ENCODE measurements at places on chromosomes 16 and 17.

GRCh38 chr17:27634776-27635175, 3.8 kb downstream of the LGALS9 start:
- peaks cover 4% of the 10 kb centered on the region for H3K4me1 ChIP-seq
- H3K36me3 ChIP-seq, result peaks cover 8% of the 10 kb centered on the region
- no peak overlapping the region for H3K27ac ChIP-seq
- no peak overlapping the region for H3K4me3 ChIP-seq
- DNase-seq, result no peak
- H3K27me3 ChIP-seq, result no peaks in the 10 kb centered on the region

DNA sequence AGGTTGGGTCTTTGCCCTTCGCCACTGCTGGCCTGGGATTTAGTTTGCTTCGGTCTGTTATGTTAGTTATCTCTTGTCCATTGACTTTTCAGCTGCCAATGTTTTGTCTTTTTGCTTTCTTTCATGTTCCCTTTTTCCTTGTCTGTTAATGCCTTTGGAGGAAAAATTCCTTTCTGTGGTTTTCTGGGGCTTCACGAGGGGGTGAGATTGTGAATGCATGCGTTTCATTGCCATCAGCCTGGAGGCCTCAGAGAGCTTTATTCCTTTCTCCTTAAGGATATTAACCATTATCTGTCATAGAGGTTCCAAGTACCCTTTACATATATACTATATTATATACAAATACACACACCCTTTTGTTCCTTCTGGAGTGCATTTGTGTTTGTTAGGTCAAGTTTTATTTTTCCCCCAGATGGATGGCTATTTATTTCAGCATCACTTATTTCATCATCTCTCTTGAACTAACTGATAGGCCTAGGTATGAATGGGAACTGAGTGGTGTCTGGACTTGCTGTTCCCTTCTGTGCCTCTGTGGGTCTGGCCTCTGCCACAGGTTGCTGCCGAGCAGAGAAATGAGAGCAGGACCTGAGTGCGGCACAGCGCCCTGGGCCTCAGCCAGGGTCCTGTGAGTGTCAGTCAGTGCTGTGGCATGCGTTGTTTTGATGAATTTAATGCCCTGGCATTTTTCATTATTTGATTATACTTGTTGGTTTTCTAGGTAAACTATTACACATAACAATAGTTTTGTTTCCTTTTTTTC, 193.4 kb downstream of the LGALS9B start:
- no peaks in the 10 kb centered on the region for H3K27me3 ChIP-seq
- peaks cover 60% of the 10 kb centered on the region for H3K4me1 ChIP-seq
- no peak overlapping the region for H3K4me3 ChIP-seq
- no peaks in the 10 kb centered on the region for H3K36me3 ChIP-seq

DNA sequence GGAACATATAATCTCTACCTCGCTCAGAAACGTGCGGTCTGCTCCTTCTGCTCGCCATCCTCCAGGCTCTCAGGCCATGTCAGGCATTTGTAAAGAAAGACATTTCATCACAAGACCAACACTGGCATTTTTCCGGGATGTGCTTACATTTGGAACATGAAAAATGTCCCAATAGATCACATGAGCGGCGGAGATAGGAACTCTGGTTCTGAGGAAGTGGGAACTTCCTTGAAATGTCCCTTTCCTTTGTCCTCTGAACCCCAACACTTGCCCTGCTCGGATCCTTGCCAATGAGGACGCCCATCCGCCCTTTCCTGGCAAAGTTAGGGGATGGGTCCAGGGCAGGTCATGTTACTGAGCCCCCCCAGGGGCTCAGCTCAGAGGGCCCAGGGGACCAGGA, 130.5 kb downstream of the MAF start:
- no peaks in the 10 kb centered on the region for H3K4me1 ChIP-seq
- no peak overlapping the region for H3K4me3 ChIP-seq
- no peaks in the 10 kb centered on the region for H3K36me3 ChIP-seq
- no peak overlapping the region for H3K27ac ChIP-seq

DNA sequence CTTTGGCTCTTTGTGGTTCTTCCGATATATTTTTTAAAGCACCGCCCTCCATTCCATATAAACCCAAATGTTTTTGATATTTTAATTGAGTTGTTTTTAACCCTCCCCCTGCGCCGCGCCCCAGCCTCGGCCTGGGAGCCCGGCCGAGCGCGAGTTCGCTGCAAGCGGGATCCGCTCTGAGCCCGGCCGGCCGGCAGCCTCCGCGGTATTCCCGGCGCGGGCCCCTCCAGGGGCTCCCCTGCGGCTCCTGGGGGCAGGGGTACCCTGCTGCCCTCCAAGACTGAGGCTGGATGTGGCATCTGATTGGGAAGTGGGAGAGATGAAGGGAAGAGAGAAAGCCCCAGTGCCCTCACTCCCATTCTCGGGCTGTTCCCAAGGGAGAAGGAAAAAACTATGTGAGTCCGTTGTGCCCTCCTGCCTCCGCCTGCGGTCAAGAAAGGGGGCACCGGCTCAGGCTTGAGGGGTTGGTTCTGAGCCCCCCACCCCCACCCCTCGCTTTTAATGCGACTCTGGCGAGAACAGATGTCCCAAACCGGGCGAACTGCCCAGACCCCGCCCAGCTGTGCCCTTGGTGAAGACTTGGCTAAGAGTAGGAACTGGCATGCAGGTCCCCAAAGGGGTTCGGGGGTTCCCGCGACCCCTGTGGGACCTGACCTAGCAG, 8.6 kb downstream of the NEUROD2 start:
- H3K4me3 ChIP-seq, result no peak overlapping the region
- H3K27ac ChIP-seq, result no peak overlapping the region
- peaks cover 37% of the 10 kb centered on the region for H3K4me1 ChIP-seq
- H3K27me3 ChIP-seq, result peaks cover 24% of the 10 kb centered on the region
- H3K36me3 ChIP-seq, result no peaks in the 10 kb centered on the region
- DNase-seq, result no peak

DNA sequence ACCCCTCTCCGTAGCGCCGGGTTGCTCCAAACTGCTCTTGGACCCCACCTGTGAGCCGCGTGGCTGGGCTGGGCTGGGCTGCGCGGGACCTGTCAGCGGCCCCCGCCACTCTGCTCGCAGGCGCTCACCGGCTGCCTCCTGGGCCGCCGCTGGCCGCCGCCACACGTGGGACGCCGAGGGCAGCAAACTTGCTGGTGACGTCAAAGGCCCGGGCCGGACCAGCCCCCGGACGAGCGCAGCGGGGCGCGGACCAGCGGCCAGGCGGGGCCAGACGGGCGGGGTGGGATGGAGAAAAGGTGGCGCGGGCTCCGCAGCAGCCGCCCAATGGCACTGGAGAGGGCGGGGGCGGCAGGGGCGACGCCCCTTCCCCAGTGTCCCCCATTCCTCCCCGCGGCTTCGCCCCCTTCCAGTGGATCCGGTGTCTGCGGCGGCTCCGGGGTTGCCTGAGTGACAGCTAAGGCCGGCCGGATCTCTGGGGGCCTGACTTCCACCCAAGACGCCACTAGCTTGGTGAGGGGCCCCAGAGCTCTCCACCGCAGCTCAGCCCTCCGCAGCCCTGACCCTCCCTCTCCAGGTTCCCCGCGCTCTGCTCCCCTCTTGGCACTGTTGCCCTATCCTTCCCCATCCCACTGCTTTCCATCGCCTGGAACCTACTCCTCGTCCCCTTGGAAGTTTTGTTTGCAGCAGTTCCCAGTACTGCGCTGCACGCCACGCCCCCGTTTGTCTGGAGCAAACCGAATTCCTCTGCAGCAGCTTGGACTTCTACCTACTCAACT, at the start of gene HS3ST3A1:
Gene HS3ST3A1, minus strand, starts transcription at position 154 of the 776 bp plus-strand sequence. CDS start 800 bp downstream, outside the sequence.
- no peak for DNase-seq
- no peak within 1 kb of the TSS for H3K4me3 ChIP-seq
- H3K4me1 ChIP-seq, result no peaks in the 10 kb centered on the region
- H3K36me3 ChIP-seq, result no peaks in the 10 kb centered on the region
- H3K27me3 ChIP-seq, result peaks cover 10% of the 10 kb centered on the region

DNA sequence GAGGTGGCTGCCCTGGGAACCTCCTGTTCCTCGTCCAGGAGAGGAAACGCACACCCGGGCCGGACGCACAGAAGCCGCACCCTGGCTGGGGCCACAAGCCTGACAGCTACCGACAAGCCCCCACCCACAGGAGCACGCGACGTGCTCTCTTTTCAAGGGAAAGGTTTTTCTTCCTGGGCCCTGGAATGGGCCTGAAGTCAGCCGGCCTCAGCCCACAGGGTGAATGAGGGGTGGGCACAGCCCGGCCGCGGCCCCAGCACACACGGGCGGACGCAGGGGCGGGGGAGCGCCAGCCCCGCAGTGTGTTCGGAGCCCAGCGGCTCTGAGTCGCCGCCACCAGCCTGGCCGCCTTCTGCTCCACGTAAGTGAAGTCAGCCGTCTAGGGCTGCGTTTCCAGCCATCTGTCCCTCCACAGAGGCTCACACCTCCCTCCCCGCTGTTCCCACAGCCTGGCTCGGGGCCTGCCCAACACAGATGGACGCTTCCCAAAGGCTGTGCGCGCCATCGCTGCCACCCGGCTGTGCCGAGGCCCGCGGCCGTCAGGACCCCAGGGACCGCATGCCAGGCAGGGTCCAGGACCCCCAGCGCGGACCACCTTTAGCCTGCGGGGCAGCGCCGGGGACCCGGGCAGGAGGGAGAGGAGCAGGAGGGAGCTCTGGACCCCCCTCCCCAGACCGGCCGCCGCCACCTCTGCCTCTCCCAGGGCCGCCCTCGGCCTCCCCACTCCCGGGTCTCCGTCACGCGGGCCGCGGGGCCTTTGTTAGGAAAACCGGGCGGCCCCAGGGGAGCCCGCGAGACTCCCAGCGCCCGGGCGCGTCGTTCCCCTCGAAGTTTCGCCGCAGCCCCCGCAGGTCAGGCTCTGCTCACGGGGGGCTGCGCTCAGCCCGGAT, 36.8 kb downstream of the CBFA2T3 start:
- H3K27ac ChIP-seq, result no peak overlapping the region
- no peak overlapping the region for H3K4me3 ChIP-seq
- peak; percentile 16 for DNase-seq
- no peaks in the 10 kb centered on the region for H3K36me3 ChIP-seq

GRCh38 chr17:39001703-39002637, 34.8 kb upstream of the FBXO47 start:
- no peak for DNase-seq
- peaks cover 28% of the 10 kb centered on the region for H3K4me1 ChIP-seq
- no peak overlapping the region for H3K27ac ChIP-seq
- no peaks in the 10 kb centered on the region for H3K27me3 ChIP-seq
- H3K36me3 ChIP-seq, result no peaks in the 10 kb centered on the region

GRCh38 chr17:54678158-54678557, 222.5 kb upstream of the TOM1L1 start:
- H3K4me3 ChIP-seq, result no peak overlapping the region
- H3K36me3 ChIP-seq, result no peaks in the 10 kb centered on the region
- DNase-seq, result no peak
- no peak overlapping the region for H3K27ac ChIP-seq

DNA sequence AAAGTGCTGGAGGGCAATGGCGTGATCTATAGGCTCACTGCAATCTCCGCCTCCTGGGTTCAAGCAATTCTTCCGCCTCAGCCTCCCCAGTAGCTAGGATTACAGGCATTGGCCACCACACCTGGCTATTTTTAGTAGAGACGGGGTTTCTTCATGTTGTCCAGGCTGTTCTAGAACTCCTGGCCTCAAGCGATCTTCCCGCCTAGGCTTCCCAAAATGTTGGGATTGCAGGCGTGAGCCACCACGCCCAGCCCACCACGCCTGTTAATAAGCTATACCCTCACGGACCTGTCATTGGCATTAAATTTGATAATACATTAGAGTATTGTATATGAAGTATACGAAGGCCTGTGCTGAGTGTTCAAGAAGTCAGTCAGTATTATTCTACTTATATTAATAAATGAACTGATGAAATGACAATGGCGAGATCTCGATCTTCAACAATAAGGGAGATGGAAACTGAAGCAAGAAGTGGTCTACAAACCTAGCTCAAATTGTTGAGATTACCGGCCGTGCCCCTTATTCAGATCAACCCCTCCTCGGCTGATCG, 818 bp upstream of the BCAS3 start:
- no peaks in the 10 kb centered on the region for H3K27me3 ChIP-seq
- no peak for DNase-seq
- H3K4me1 ChIP-seq, result peaks cover 11% of the 10 kb centered on the region
- H3K36me3 ChIP-seq, result peaks cover 8% of the 10 kb centered on the region

GRCh38 chr16:67311607-67312488, 14.7 kb downstream of the KCTD19 start:
- no peak overlapping the region for H3K4me3 ChIP-seq
- no peaks in the 10 kb centered on the region for H3K4me1 ChIP-seq
- H3K27ac ChIP-seq, result no peak overlapping the region
- no peak for DNase-seq

DNA sequence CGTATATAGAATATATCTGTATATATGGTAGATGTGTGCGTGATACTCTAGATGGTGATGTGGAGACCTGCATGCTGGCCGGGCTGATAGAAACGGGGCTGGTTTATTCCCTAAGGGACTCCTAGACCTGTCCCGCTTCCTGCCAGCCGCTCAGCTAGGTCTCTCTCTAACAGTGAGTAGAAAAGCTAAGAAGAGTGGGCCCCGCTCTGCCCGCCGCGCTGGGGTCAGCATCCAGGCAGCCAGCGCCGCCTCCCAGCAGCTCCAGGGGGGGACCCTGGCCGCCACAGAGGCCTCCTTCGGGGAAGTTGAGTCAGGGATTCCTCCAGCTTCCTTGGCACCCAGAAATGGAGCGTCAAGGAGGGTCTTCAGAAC, 9.4 kb downstream of the CYGB start:
- peaks cover 7% of the 10 kb centered on the region for H3K4me1 ChIP-seq
- peak overlapping the region; percentile 71 for H3K27ac ChIP-seq
- peaks cover 13% of the 10 kb centered on the region for H3K27me3 ChIP-seq
- DNase-seq, result no peak
- peak overlapping the region; percentile 23 for H3K4me3 ChIP-seq
- H3K36me3 ChIP-seq, result no peaks in the 10 kb centered on the region

DNA sequence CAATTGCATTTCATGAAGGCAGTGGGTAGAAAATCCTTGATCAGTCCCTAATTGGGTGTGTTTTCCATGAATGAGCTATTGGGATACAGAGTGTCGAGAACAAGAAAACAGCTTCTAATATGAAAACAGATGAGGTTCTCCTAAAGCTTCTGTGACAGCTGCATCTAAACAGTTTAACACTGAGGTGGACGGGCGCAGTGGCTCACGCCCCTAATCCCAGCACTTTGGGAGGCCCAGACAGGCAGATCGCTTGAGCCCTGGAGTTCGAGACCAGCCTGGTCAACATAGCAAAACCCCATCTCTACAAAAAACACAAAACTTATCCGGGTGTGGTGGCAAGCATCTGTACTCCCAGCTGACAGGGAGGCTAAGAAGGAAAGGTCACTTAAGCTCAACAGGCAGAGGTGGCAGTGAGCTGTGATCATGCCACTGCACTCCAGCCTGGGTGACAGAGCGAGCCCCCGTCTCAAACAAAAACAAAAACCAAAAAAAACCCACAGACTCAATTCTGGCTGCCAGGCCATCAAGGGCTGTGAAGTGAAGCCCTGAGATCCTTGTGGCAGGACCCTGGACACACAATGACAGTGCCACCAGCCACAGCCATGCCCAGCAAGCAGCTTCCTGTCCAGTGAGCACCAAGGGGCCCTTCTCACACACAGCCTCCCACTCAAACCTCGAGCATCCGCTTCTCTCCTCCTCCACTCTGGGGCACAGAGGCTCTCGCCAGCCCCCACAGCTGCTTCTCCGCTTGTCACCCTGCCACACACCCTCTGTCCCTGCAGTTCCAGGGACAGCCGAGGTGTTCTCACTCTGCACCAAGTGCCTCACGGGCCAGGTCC, 44.0 kb downstream of the ANKRD11 start:
- H3K4me1 ChIP-seq, result peaks cover 96% of the 10 kb centered on the region
- H3K27ac ChIP-seq, result peak overlapping the region; percentile 35
- no peaks in the 10 kb centered on the region for H3K27me3 ChIP-seq
- H3K36me3 ChIP-seq, result no peaks in the 10 kb centered on the region
- no peak for DNase-seq
